Activated CD8-positive, alpha-beta T cell treated with anti-CD3 and anti-CD28 coated beads, Interleukin-2, amount 10 ng/mL, durations not matched to agents 7 days and 5 days (primary cell): ENCODE measurements at places on chromosomes 12 and 14. TPM values are rescaled to one million over a fixed set of nuclear protein-coding genes. Genes with fewer than 3 reads are reported as not detected.

- no peak overlapping the region for H3K27ac ChIP-seq
- H3K4me3 ChIP-seq = no peak overlapping the region
- peaks cover 2% of the 10 kb centered on the region for H3K27me3 ChIP-seq
- no peak for DNase-seq
- no peaks in the 10 kb centered on the region for H3K4me1 ChIP-seq
These were observed 46.2 kb upstream of the LTA4H start for GRCh38 chr12:96081596-96081995.

MYL2 gene
- not detected for total RNA-seq

GRCh38 chr12:45914090-45914489 lies 76.3 kb downstream of the SCAF11 start:
- no peak for DNase-seq
- H3K4me1 ChIP-seq = no peaks in the 10 kb centered on the region
- no peak overlapping the region for H3K4me3 ChIP-seq
- H3K27me3 ChIP-seq = no peaks in the 10 kb centered on the region
- peaks cover 17% of the 10 kb centered on the region for H3K36me3 ChIP-seq

- DNase-seq = no peak
- peaks cover 3% of the 10 kb centered on the region for H3K27me3 ChIP-seq
- no peaks in the 10 kb centered on the region for H3K36me3 ChIP-seq
These were observed 49.4 kb upstream of the RERG start for GRCh38 chr12:15270591-15270990.
